ENCODE measurements at places on chromosomes 5 and 9.

DNA sequence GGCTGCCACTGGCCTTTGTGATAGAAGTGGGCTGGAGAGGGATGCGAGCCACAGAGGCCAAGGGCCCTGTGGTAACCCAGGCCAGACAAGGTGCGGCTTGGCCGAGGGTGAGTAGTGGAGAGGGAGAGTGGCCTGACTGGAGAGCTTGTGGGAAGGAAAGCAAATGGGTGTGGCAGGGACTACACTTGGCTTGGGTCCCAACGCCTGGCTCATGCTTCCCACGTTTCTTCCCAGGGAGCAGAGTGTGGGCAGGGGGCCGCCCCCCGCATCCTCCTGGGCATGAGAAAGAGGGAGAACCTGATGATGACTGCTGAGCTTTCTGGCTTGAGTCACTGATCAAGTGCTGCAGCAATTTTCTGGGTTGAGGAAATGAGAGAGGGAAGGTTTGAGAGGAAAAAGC lies 95.7 kb downstream of the ANKH start:
- no peak for DNase-seq

DNA sequence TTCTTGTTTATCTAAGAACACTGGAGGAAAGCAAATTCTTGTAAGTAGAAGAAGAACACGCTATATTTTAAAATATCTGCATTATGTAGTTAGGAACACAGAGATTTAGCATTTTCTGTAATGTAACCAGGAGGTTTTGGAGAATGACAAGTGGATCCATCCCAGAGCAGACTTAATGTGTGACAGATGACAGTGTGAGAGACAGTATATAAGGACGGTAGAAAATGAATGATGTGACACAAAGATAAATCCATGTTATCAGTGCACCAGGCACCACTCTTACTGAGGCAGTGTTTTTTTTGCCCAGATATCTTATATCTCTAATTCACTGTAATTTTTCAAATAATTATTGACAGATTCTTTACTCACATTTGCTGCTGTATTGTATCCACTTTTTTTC lies 239.0 kb upstream of the KCNN2 start:
- DNase-seq = no peak

GRCh38 chr5:158569534-158569933 lies 530.2 kb downstream of the EBF1 start:
- DNase-seq = no peak

DNA sequence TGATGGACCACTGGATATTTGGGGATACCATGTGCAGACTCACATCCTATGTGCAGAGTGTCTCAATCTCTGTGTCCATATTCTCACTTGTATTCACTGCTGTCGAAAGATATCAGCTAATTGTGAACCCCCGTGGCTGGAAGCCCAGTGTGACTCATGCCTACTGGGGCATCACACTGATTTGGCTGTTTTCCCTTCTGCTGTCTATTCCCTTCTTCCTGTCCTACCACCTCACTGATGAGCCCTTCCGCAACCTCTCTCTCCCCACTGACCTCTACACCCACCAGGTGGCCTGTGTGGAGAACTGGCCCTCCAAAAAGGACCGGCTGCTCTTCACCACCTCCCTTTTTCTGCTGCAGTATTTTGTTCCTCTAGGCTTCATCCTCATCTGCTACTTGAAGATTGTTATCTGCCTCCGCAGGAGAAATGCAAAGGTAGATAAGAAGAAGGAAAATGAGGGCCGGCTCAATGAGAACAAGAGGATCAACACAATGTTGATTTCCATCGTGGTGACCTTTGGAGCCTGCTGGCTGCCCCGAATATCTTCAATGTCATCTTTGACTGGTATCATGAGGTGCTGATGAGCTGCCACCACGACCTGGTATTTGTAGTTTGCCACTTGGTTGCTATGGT lies 54.5 kb upstream of the HNRNPA0 start:
- DNase-seq = no peak

- DNase-seq = no peak
Observed at GRCh38 chr5:116442095-116442534, 132.5 kb downstream of the SEMA6A start.

GRCh38 chr5:154059583-154059982 lies 20.8 kb downstream of the MFAP3 start:
- no peak for DNase-seq

DNA sequence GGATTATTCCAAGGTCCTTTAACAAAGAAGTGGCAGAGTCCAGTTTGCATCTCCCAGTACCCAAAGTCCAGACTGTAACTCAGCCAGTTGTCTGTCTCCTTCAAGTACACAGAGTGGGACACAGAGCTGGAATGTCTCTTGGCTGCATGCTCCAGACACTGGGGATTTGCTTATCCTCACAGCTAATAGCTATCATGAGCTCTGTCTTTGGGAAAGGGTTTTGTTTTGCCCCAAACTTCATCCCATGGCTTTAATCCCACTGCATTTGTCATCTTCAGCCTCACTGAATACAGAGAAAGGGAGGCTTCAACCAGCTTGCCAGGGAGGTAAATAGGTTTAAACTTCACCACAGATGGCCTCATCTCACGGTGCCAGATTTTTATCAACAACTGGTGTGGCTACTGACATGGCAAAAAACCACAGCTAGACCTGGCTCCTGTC lies 412.2 kb upstream of the SLC24A2 start:
- no peak for DNase-seq

- DNase-seq = peak; percentile 91
Observed at GRCh38 chr9:121557581-121558447, 58.2 kb upstream of the GGTA1 start.

- peak; percentile 81 for DNase-seq
Observed at GRCh38 chr9:123867034-123867433, 62.9 kb downstream of the DENND1A start.

- DNase-seq = no peak
Observed at GRCh38 chr5:176768174-176768970, 42.0 kb upstream of the UNC5A start.

DNA sequence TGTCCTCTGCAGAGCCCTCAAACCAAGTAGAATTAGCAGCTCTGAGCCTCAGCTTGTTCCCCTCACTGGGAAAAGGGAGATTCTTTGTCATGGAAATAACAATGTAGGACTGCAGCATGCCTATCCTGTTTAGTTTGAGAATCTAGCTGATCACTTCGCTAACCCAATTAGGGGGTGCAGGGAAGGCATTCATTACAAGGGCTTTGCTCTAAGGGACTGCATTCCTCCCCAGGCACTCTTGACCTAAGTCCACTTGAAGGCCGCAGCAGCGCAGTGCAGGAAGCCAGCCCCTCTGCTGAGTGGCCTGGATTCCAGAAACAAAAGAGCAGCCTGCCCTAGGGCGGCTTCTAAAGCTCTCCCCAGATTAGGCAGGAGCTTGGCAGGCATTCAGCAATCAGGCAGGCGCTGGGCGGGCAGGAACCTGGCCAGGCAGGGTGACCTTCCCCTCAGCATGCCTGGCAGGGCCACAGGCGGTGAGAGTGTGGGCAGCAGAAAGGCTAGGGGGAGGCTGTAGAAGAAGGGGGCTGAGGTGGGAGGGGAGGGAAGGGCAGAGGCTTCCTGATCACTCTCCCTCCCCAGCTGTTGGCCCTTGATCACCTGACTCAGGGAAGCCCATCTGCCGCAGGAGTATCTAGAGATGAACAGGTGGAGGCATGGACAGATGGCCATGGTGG lies 24.8 kb downstream of the CCNJL start:
- DNase-seq = no peak

DNA sequence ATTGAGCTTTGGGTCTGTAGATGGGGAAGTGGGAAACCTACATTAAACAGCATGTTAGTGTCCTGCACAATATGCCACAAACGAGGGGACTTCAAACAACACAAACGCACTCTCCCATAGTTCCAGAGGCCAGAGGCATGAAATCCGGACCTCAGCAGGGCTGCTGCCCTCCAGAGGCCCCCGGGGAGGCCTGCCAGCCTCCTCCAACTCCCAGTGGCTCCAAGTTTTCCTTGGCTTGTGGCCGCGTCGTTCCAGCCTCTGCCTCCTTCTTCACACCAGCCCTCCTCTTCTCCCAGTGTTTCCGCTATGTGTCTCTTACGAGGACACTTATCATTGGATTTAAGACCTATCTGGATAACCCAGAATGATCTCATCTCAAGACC lies 13.3 kb upstream of the COL5A1 start:
- no peak for DNase-seq

- DNase-seq = no peak
Observed at GRCh38 chr9:35749515-35750255, 598 bp downstream of the RGP1 start.

DNA sequence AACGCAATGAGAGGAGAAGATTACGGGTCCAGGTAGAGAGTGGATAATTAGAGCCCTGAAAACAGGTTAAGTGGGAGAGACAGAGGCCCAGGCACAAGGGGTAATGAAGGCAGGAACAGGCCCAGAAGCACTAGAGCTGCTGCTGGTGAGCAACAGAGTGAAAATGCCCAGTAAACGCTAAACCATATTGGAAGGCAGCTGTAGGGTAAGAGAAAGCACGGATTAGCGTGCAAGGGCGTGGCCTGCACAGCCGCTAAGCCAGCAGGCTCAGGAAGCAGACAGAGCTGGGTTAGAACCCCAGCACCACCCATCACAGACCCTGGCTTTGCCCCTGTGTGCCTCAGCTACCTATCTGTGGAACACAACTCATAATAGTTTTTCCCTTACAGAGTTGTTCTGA lies 93.2 kb downstream of the PAX5 start:
- DNase-seq = no peak

- DNase-seq = peak; percentile 55
Observed at GRCh38 chr5:33588654-33589372, 148.0 kb downstream of the TARS1 start.

DNA sequence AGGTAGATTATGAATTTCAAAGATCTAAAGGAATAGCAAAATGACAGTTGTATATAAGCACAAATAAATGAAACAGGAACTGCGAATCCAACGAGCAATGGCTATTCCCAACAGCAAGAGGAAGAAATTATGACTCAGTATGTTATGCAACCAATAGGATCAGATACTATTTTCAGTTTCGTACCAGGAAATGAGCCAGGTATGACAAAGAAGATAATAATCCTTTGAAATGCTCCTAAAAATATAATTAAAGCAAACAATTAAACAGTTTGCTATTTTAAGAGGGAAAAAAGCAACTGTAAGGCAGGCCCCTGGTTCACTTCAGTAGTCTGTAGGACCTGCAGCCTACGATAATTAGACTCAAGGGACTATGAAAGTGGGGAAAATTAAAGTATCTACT lies 58.9 kb downstream of the AUH start:
- DNase-seq = peak; percentile 75

GRCh38 chr9:79012561-79012960 lies 559.2 kb upstream of the TLE4 start:
- no peak for DNase-seq

DNA sequence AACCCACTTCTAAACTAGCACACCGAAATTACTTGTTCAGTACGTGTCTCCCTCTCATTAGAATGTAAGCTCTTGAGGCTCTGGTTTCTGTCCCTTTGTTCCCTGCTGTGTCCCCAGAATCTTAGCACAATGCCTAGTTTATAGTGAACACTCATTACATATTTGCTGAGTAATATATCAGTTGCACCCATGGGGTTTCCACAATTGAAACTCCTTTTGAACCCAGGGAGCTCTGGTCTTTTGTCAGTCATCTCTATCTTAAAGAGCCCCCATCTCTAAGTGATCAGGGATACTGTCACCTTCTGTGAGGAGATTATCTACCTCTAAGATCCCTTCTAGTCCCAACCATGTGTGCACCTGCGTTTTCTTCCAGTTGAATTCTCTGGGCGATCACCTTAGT lies 12.8 kb downstream of the CAMK4 start:
- no peak for DNase-seq

- DNase-seq = no peak
Observed at GRCh38 chr5:159058716-159059636, 40.7 kb downstream of the EBF1 start.

- no peak for DNase-seq
Observed at GRCh38 chr5:71973563-71973962, 133.7 kb upstream of the MAP1B start.

- DNase-seq = peak; percentile 59
Observed at GRCh38 chr9:109574061-109574882, 76.2 kb upstream of the PTPN3 start.

DNA sequence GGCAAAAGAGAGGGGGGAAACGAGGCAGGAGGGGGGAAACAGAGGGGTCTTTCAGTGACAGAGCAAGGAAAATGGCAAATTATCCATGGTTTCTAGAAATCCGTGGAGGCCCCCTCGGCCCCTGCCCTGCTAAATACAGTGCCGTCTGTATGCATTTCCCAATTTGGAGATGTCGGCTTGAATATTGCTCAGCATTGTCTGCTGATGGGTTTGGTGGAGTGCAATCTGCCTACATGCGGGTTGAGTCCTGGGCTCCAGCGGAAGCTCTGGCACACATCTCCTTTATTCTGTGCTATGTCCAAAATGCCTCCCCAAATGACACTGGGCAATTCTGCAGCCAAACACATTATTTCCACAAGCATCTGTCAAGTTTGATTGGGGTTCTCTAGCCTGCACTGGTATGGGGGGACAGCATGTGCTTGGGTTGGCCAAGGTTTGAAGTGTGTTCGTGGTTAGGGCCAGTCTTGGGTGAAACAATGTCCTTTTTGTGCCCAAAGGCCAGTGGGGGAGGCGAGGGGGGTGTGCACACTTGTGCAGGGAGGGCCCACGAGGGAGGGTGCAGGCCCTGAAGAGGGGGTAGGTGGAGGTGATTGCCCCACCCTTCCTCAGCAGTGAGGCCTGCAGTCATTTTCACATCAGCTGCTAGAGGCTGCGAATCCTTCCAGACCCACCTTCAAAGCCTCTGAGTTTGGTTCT lies 6.2 kb upstream of the NEUROG1 start:
- no peak for DNase-seq

GRCh38 chr5:114450437-114450836 lies 88.6 kb downstream of the KCNN2 start:
- DNase-seq = peak; percentile 6

DNA sequence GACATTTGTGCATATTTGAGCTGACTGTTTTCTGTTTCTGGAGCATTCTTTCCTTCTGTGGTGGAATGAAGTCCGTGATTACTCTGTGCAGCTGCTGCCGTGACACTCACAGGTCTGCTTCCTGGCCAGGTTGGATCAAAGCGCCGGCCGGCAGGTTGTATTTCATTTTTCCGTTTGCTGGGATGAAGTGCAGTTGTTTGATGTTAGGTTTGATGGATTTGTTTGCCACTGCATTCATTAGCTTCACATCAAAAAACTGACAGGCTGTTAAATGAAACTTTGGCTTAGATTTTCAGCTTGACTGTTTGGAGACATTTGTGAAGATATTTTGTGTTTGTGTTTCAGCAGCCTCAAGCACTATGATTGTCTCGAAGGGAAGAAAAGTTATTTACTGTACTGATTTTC lies 140.1 kb downstream of the KDM4C start:
- DNase-seq = no peak

Data from NB4 (cell line).